ENCODE measurements at places on chromosomes 2 and 18. TPM values are rescaled to one million over a fixed set of nuclear protein-coding genes. Genes with fewer than 3 reads are reported as not detected.

- no peak overlapping the region for H3K27ac ChIP-seq
- no peaks in the 10 kb centered on the region for H3K27me3 ChIP-seq
- peaks cover 23% of the 10 kb centered on the region for H3K36me3 ChIP-seq
- DNase-seq = no peak
- no peaks in the 10 kb centered on the region for H3K4me1 ChIP-seq
- H3K4me3 ChIP-seq = no peak overlapping the region
These were observed 175.0 kb downstream of the L3MBTL4 start for GRCh38 chr18:6239716-6240115.

The GTF2A1L gene
- not detected for total RNA-seq

- no peaks in the 10 kb centered on the region for H3K36me3 ChIP-seq
- no peak overlapping the region for H3K4me3 ChIP-seq
- H3K27me3 ChIP-seq = no peaks in the 10 kb centered on the region
- H3K4me1 ChIP-seq = peaks cover 9% of the 10 kb centered on the region
- no peak overlapping the region for H3K27ac ChIP-seq
These were observed 738.9 kb upstream of the SALL3 start for GRCh38 chr18:78240627-78241252.

DNA sequence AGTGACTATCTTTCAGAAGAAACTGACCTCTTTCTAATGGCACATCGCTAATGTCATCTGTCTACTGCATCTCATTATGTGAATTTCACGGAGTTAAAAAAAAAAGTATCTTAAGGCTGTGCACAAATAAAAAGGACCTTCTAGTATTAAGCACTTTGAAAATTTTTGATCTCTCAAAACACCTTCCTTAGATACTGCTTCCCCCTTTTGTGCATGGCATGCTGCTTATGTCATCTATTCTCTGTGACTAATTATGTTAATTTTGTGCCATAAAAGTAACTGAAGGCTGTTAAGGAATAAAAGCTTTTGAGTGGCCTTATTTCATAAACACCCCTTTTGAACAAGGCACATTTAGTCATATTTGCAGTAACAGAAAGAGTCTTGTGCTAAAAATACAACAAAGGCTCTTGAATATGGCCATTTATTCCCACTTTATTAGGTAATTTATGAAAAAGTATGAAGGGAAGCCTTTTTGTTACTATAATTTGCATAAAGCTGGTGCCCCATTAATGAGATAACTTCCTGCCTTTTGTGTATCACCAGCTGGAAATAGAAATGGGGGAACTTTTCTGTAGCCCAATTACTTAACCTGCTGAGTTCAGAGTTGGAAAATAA lies 1412.0 kb upstream of the ZEB2 start:
- H3K36me3 ChIP-seq = no peaks in the 10 kb centered on the region
- H3K27me3 ChIP-seq = no peaks in the 10 kb centered on the region
- no peak overlapping the region for H3K27ac ChIP-seq
- no peak for DNase-seq
- H3K4me1 ChIP-seq = no peaks in the 10 kb centered on the region

- no peak for DNase-seq
- H3K4me1 ChIP-seq = no peaks in the 10 kb centered on the region
- no peak overlapping the region for H3K4me3 ChIP-seq
- peaks cover 52% of the 10 kb centered on the region for H3K36me3 ChIP-seq
These were observed 22.7 kb downstream of the TMEM87B start for GRCh38 chr2:112077814-112078213.

GRCh38 chr18:59141294-59142068 lies 1.8 kb downstream of the SEC11C start:
- H3K4me3 ChIP-seq = no peak overlapping the region
- no peak overlapping the region for H3K27ac ChIP-seq
- H3K27me3 ChIP-seq = no peaks in the 10 kb centered on the region
- H3K36me3 ChIP-seq = no peaks in the 10 kb centered on the region
- H3K4me1 ChIP-seq = peaks cover 19% of the 10 kb centered on the region

DNA sequence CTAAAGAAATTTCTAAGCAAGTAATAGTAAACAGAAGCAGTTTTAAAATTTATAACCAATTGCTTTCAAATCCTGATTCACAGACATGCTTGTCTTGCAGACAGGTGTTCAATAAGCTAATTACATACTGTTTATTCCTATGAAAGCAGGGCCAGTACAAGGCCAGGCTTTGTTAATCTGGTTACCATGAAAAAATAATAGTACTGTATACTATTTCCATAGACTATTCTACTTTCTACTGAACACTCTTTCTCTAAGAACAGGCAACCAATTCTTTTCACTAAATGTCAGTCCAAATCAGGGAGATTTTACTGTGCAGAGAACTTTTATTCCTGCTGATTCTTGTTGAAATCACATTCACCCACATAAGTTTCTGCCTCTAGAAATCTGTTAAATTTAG lies 2.9 kb upstream of the SRSF7 start:
- peak overlapping the region; percentile 24 for H3K4me3 ChIP-seq
- no peak overlapping the region for H3K27ac ChIP-seq
- H3K36me3 ChIP-seq = peaks cover 2% of the 10 kb centered on the region
- H3K4me1 ChIP-seq = peaks cover 22% of the 10 kb centered on the region

GRCh38 chr2:146031158-146031557 lies 1511.2 kb upstream of the ZEB2 start:
- no peaks in the 10 kb centered on the region for H3K36me3 ChIP-seq
- H3K27me3 ChIP-seq = no peaks in the 10 kb centered on the region
- no peak overlapping the region for H3K4me3 ChIP-seq
- DNase-seq = no peak
- H3K27ac ChIP-seq = no peak overlapping the region
- H3K4me1 ChIP-seq = no peaks in the 10 kb centered on the region

GRCh38 chr2:130864830-130865800 lies 28.4 kb downstream of the ARHGEF4 start:
- H3K36me3 ChIP-seq = no peaks in the 10 kb centered on the region
- peak overlapping the region; percentile 48 for H3K27ac ChIP-seq
- H3K27me3 ChIP-seq = peaks cover 5% of the 10 kb centered on the region

The TMEM37 gene
- 8.9 TPM for total RNA-seq

DNA sequence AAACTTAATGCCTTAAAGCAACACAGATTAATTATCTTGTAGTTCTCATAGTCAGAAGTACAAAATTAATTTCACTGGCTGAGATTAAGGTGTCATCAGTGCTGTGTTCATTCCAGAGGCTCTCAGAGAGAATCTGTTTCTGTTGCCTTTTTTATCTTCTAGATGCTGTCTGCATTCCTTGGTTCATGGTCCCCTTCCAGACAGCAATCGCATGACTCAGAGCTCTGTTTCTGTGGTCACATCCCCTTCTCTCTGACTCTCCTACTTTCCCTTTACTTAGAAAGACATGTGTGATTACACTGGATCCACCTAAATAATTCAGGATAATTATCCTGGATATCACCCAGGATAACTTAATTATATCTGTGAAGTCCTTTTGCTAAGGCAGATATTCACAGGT lies 148.6 kb downstream of the MAIP1 start:
- no peak overlapping the region for H3K27ac ChIP-seq
- H3K4me3 ChIP-seq = no peak overlapping the region
- no peaks in the 10 kb centered on the region for H3K27me3 ChIP-seq
- H3K4me1 ChIP-seq = no peaks in the 10 kb centered on the region

DNA sequence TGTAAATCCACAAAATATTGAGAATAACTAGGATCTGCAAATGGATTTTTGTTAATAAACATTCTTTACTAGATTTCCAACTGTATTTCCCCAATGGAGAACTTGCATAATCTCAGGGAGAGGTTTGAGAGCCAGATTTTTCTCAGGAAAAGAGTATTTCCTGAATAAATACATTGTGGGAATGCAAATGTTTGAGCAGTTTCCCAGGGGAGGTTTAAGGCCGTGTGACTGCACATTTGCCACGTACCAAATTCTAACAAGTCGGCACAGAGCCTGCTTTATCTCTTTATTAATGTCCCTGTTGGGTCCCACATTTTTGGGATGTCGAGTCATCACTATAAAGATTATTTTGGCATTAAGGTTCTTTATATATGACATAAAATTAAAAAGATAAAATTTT lies 27.0 kb downstream of the TFPI start:
- no peak overlapping the region for H3K27ac ChIP-seq
- no peak overlapping the region for H3K4me3 ChIP-seq
- no peaks in the 10 kb centered on the region for H3K36me3 ChIP-seq
- no peaks in the 10 kb centered on the region for H3K27me3 ChIP-seq

DNA sequence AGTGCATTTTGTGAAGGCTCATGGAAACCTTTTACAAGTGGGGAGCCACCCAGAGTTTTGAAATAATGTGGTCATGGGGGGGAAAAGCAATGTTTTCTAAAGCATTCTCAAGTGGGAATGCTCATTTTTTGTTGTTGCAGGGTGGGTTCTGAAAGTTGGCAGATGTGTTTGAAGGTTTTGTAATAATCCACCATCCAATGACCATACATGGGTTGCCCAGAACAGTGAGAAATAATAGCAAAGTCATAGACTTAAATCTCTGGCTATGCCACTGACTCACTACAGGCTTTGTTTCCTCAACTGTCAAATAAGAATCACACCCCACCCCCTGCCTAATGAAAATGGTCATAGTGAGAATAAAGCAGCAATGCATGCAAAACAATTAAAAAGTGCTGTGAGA lies 2.9 kb downstream of the DSG3 start:
- no peaks in the 10 kb centered on the region for H3K36me3 ChIP-seq
- no peaks in the 10 kb centered on the region for H3K27me3 ChIP-seq
- H3K4me1 ChIP-seq = peaks cover 13% of the 10 kb centered on the region
- peak overlapping the region; percentile 75 for H3K27ac ChIP-seq
- DNase-seq = no peak

The DLX1 gene
- total RNA-seq = not detected

DNA sequence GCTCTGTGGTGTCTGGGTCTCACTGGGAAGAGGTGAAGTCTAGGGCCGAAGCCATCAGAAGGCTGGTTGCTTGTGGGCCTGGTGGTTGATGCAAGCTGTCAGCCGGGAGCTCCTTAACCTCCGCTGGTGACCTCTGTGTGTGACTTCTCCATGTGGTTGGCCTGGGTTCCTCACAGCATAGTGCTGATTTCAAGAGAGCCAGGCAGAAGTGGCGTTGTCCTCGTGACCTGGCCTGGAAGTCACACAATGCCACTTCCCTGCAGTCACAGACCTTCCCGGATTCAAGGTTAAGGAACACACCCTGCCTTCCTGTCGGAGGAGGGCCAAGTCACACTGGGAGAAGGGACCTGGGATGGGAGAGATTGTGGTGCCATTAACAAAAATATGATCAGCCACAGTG lies 303.7 kb upstream of the HS6ST1 start:
- H3K27me3 ChIP-seq = no peaks in the 10 kb centered on the region
- no peak for DNase-seq
- H3K4me3 ChIP-seq = no peak overlapping the region
- no peaks in the 10 kb centered on the region for H3K36me3 ChIP-seq
- peaks cover 6% of the 10 kb centered on the region for H3K4me1 ChIP-seq

- H3K27ac ChIP-seq = peak overlapping the region; percentile 71
- DNase-seq = no peak
- H3K36me3 ChIP-seq = no peaks in the 10 kb centered on the region
- peak overlapping the region; percentile 89 for H3K4me3 ChIP-seq
These were observed 861 bp downstream of the LTBP1 start for GRCh38 chr2:32947484-32948143.

DNA sequence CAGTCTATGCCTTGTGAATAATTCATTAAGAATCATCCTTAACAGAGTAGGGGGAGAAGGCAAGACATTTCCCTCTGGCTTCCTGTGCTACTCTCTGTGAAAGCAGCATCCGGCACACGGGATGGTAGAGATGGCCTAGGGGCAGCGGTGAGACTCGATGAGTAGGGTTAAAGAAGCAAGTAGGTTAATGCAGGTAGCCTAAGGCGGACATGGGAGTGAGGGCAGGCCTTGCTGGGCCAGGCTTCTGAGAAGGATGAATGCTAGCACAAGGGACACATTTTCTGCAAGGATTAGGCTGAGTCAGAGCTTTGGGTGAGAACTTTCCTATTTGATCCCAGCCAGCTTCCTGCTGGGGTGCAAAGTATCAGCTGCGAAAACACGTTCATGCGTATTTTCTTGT lies 80.8 kb downstream of the NXPH2 start:
- no peaks in the 10 kb centered on the region for H3K36me3 ChIP-seq
- DNase-seq = no peak
- no peaks in the 10 kb centered on the region for H3K4me1 ChIP-seq
- H3K27me3 ChIP-seq = no peaks in the 10 kb centered on the region
- no peak overlapping the region for H3K4me3 ChIP-seq

GRCh38 chr18:42707080-42707479 lies 408.4 kb downstream of the RIT2 start:
- no peak overlapping the region for H3K4me3 ChIP-seq
- H3K27me3 ChIP-seq = no peaks in the 10 kb centered on the region
- H3K36me3 ChIP-seq = no peaks in the 10 kb centered on the region

- H3K27ac ChIP-seq = peak overlapping the region; percentile 98
- peaks cover 35% of the 10 kb centered on the region for H3K4me1 ChIP-seq
- H3K36me3 ChIP-seq = peaks cover 14% of the 10 kb centered on the region
- no peak for DNase-seq
These were observed 822 bp downstream of the PSMG2 start for GRCh38 chr18:12703664-12704063.

DNA sequence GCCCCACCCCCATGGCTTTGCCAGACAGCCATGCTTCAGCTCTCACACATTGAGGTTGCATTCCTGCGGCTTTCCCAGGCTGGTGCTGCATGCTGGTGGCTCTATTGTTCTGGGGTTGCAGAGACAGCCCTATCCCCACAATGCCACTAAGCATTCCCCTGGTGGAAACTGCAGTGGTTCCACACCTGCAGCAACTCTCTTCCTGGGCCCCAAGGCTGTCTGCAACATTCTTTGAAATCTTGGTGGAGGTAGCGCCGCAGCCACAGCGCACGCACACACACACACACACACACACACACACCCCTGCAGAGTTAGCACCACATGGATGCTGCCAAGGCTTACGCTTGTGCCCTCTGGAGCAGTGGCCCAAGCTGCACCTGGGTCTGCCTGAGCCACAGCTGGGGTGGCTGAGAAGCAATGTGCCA lies 21.4 kb downstream of the SFXN5 start:
- no peak overlapping the region for H3K4me3 ChIP-seq
- no peaks in the 10 kb centered on the region for H3K4me1 ChIP-seq
- H3K27ac ChIP-seq = no peak overlapping the region
- no peaks in the 10 kb centered on the region for H3K36me3 ChIP-seq

The CFLAR gene
- total RNA-seq = 157 TPM

DNA sequence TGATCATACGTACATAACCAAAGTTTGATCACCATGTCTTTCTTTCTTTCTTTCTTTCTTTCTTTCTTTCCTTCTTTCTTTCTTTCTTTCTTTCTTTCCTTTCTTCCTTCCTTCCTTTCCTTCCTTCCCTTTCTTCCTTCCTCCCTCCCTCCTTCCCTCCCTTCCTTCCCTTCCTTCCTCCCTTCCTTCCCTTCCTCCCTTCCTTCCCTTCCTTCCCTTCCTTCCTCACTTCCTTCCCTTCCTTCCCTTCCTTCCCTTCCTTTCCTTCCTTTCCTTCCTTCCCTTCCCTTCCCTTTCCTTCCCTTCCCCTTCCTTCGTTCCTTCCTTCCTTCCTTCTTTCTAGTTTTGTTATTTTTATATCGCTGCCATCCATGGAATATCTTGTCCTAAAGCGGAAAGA lies 406.7 kb upstream of the DDX18 start:
- H3K27me3 ChIP-seq = no peaks in the 10 kb centered on the region
- H3K27ac ChIP-seq = no peak overlapping the region
- no peak for DNase-seq

- no peak for DNase-seq
- no peaks in the 10 kb centered on the region for H3K27me3 ChIP-seq
- no peak overlapping the region for H3K4me3 ChIP-seq
- H3K27ac ChIP-seq = no peak overlapping the region
- H3K36me3 ChIP-seq = no peaks in the 10 kb centered on the region
These were observed 46.3 kb downstream of the LTBP1 start for GRCh38 chr2:32993005-32993539.

Measured in suprapubic skin (tissue), 4 donors.